ENCODE measurements at places on chromosomes 1 and 21.

DNA sequence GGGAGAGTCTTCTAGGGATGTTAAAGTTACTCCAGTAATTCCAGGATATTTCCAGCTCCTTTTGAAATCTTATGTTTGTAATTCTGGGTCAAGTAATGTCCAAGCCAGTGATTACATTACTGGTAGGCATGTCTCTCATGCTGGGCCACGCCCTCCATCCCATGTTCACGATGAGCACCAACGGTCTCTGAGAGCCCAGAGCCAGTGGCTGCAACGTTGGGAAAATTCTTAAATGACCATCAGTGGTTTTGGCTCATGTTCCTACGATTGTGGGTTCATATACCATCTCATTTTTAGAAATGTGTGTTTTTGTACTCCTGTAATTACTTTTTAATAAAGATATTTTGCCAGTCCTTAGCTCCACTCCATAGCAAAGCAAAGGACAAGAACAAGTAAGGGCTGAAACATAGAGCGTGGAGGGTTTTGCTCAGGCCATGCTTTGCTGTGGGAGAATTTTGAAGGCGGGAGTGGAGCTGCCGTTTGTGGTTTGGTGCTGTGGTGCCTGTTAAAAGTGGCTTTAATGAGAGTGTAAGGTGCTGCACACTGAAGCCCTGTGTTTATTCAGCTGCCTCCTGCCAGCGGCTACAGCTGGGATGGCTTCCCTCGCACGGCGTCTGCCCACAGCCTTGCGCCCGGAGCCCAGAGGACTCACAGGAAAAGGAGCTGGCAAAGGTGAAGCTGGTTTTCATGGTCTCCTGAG is 28.9 kb downstream of the VANGL1 start:
- DNase-seq: no peak

GRCh38 chr1:159197561-159198557 is 6.8 kb upstream of the ACKR1 start:
- DNase-seq: peak; percentile 73

DNA sequence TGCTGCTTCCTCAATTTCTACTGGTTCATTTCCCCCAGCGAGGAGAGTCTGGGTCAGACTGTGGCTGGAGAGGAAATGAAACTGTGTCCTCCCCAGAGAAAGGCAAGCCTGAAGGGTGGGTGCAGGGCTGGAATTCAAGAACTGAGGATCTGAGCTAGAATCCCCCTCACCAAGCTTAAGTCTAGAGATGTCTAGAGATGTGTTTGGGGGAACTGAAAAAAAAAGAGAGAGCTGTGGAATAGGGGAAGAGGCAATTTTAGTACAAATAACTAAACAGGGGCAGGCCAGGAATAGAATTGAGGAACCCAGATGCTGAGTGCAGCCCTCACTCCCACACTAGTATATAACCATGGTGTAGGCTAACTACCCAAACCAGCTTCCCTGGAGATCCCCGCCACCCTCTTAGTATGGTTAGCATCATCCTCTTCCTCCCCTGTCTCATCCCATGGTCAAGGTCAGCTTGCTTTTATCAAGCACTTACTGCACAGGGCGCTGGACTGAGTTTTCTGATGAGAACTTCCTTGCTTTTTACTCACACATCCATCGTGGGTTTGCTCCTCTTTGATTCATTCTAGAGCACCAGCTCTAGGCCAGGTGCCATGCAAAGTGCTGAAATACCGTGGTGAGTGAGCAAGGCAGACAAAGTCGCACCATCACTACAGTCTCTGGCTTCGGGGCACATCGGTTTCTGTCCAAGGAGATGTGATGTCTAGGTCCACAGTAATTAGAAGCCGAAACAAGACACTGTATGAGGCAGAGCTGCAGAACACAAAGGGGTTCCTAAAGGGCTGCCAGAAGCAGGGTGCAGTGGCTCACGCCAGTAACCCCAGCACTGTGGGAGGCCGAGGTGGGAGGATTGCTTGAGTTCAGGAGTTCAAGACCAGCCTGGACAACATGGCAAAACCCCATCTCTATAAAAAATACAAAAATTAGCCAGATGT is 112.9 kb upstream of the IPO9 start:
- DNase-seq: no peak

DNA sequence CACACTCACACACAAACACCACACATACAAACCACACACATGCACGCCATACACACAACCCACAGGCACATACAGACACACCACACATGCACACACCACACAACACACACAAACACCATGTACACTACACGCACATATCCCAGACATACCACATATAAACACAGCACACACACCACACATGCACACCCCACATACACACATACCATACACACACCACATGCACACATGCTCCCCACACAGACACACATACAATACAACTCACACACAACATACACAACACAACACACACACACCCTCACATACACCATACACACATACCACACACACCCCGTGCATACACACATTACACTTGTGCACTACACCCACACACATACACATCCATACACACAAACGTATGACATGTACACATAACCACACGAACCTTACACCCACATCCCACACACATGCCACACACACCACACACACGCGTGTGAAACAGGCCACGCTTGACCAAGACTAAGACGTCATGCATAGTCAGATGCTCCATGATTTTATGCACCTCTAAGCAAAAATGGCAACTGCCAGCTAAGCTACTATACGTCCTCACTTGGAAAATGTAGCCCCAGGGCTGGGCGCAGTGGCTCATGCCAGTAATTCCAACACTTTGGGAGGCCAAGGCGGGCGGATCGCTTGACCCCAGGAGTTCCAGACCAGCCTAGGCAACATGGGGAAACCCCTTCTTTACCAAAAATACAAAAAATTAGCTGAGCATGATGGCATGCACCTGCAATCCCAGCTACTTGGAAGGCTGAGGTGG is 77.4 kb upstream of the TMPRSS2 start:
- DNase-seq: peak; percentile 24

DNA sequence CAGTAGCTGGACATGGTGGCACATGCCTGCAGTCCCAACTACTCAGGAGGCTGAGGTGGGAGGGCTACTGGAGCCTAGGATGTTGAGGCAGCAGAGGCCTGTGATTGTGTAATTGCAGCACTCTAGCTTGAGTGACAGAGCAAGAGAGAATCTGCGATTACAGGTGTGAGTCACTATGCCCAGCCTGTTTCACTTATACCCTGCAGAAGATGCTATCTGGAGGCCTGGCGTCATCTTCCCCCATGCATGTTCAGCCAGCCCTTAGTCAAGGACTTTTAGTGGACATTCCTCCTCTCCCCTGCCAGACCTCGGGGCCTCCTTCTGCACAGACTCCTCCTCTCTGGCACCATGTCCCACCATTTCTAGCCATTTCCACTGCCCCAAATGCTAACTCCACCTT is 36.3 kb upstream of the RCC2 start:
- DNase-seq: no peak

- DNase-seq: no peak
Observed at GRCh38 chr21:39670701-39671100, 58.0 kb downstream of the B3GALT5 start.

DNA sequence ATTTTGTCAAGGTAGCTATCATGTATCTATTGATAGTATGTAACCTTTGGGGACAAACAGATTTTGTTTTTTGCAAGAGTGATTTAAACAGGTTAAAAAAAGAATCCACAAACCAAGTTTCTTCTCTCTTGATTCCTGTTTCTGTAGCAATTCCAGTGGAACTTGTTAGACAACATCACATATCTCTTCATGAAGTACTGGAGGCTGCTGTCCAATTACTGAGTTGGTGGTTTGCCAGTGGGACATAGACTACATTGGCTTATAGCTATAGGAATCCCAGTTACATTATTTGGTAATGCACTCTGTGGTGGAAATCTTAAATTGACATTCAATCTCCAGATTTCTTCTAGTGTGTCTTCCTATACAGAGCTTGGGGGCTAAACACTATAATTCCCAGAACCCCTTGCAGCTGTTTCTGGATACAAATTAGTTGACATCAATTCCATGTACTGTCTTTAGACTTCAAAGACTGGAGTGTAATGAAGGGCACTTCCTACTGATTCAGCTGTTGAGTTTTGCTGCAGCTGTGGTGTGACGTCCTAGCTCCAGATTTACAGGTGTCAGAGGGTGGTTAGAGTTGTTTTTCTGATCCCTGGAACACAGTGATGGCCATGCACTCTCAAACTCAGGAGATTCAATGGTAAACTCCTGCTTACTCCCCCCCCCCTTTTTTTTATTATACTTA is 29.4 kb upstream of the GCLM start:
- no peak for DNase-seq

GRCh38 chr1:201017828-201018163 is 5.7 kb downstream of the KIF21B start:
- no peak for DNase-seq

GRCh38 chr1:224689374-224689773 is 73.3 kb downstream of the CNIH3 start:
- DNase-seq: no peak

DNA sequence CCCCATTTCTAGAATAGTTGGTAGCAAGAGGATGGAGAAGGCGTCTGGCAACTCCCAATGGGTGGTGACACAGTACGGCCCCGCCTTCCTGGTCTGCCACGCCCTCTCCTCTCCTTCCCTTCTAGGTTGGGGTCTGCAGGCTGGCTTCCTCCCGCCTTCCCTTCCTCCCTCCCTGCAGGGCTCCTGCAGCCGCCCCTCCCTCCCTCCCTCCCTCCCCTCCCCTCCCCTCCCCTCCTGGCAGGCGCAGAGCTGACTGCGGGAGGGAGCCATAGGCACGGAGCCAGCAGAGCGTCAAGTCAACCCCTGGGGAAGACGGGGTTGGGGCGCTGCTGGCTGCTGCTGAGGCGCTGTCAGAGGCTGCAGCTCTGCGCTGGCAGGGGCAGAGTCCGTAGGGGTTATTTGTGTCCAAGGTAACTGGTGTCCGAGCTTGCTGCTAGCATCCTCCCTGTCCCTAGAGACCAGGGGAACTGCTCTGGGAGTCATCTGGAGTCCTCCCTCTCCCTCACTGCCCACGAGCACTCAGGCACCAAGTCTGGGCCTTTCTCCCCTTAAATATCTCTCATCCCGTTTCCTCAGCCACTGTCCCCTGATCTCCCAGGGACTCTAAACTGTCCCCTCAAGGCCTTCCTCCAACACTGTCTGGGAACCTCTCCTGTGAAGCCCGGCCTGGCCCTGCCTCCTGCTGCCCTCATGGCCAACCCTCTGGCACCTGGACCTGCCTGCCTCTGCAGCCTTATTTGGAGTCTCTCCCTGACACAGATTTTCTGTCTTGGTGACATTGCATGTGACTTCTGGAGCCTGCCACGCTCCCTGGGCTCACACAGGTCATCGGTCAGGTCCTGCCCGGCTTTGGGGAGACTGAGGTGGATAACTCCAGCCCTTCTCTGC is 57.4 kb upstream of the ACOT11 start:
- peak; percentile 67 for DNase-seq

DNA sequence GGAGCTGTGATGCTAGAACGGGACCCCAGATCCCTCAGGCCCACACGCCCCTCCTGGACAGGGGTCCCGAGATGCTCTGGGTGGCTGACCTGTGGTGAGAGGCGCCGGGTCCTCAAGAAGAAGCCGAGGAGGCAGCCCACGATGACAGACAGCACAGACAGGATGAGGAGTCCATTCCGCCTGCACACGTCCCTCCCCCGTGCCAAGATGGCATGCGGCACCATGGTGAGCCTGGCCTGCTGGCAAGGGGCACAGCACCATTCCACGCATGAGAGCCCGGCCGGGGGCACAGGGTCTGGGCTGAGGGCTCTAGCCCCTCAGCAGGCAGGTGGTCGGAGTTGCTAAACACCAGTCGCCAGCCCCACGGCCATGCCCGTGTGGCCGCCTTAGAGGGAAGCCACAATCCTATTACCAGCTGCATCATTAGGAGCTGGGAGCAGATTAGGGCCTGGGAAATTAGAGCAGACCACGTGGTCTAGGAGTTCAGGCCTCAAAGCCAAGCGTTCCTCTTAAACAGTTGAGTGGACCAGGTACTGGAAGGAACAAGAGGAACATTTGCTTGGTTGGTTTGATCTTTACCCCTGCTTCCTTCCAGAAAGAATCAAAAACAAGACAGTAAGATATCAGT is at the start of gene SLC1A7:
TSS of gene SLC1A7 (minus strand) at position 413 of the 628 bp plus-strand sequence. CDS start at position 224, 189 bp downstream.
- no peak for DNase-seq

GRCh38 chr21:43842742-43843141 is 22.3 kb upstream of the AGPAT3 start:
- DNase-seq: no peak

DNA sequence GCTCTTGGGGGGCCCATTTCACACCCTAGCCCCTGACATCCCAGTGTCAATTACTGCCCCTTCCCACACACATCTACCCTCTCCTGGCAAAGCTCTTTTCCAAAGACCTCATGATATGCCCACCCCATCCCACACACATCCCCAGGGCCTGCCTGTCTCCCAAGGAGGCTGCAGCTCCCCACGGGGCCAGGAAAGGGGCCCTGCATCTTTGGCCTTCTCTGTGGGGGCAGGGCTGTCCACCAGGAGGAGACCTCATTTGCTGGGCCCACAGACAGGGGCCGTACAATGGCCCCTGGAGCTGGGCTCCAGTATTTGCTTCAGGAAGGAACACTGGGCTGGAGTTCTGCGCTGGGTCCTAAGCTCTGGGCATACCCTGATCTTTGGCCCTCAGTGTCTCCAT is 65.6 kb upstream of the RUNX3 start:
- no peak for DNase-seq

DNA sequence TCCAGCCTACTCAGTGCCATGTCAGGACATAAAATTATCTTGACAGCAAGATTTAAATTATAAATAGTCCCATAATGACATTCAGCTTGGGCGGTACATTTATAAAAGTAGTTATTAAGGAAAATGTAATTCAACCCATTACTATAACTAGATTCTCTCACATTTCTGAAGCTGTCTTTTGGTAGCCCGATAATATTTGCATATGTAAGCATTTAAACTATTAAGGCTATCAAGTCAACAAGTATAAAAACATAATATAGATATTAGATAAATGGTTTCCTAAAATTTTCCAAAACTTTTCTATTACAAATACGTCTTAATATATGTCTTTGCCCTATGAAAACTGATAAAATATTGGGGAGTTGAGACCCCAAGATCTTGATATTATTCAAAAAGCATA is 21.6 kb upstream of the GPR52 start:
- DNase-seq: no peak

Data from activated effector memory CD4-positive, alpha-beta T cell treated with anti-CD3 and anti-CD28 coated beads, Interleukin-2, amount 50 U/mL, for 16 hours (primary cell).